ENCODE measurements at places on chromosomes 4 and X. TPM values are rescaled to one million over a fixed set of nuclear protein-coding genes. Genes with fewer than 3 reads are reported as not detected.
A peak's percentile ranks its signal among the peaks of the same experiment; 100 is the strongest.

Gene FAAH2
- total RNA-seq: not detected

Gene VBP1
- 28.8 TPM for total RNA-seq

Gene ADAMTS3
- total RNA-seq: 1.9 TPM

Gene GPR119
- not detected for total RNA-seq

Gene CEP44
- total RNA-seq: 24.6 TPM

Gene USO1
- total RNA-seq: 72.5 TPM

Gene IL2
- total RNA-seq: not detected

Gene OTUD6A
- total RNA-seq: not detected

Gene CCNA2
- 2.1 TPM for total RNA-seq

Gene SMARCA5
- 41.0 TPM for total RNA-seq

Gene SNX25
- total RNA-seq: 40.5 TPM

DNA sequence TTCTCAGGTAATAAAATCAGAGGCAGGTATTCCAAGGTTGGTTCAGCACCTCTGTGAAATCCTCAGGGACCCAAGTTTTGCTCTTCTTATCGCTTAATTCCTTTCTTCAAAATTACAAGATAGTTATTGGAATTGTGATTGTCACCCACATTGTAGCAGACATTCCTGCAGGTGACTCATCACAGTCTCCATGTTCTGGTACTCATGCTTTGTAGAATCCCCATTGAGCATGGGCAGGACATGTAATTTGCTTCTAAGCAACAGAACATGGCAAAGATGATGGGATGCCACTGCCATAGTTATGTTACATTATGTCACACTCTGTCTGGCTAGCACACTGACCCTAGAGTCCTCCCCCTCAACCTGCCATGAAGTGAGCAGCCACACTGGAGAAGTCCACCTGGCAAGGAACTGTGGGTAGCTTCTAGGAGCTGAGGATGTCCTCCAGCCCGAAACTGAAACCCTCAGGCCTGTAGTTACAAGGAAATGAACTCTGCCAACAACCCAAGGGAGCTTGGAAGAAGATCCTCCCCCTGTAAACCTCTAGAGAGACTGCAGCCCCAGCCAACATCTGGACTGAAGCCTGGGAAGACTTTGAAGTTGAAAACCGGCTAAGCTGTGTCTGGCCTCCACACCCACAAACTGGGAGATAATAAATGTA, 58.3 kb upstream of the GUCY1A1 start:
- H3K36me3 ChIP-seq: no peaks in the 10 kb centered on the region
- no peak overlapping the region for H3K4me3 ChIP-seq
- no peaks in the 10 kb centered on the region for H3K27me3 ChIP-seq
- peak overlapping the region; percentile 18 for H3K27ac ChIP-seq
- no peak for DNase-seq

- no peak overlapping the region for H3K27ac ChIP-seq
- H3K4me3 ChIP-seq: no peak overlapping the region
- no peaks in the 10 kb centered on the region for H3K36me3 ChIP-seq
- no peak for DNase-seq
- no peaks in the 10 kb centered on the region for H3K4me1 ChIP-seq
- H3K27me3 ChIP-seq: no peaks in the 10 kb centered on the region
These were observed 14.8 kb downstream of the ANK2 start for GRCh38 chr4:113064244-113064643.

- H3K36me3 ChIP-seq: no peaks in the 10 kb centered on the region
- H3K27me3 ChIP-seq: no peaks in the 10 kb centered on the region
- H3K27ac ChIP-seq: no peak overlapping the region
- H3K4me3 ChIP-seq: no peak overlapping the region
- no peaks in the 10 kb centered on the region for H3K4me1 ChIP-seq
- no peak for DNase-seq
These were observed 84.9 kb downstream of the MID1IP1 start for GRCh38 chrX:38886112-38886511.

GRCh38 chrX:139290310-139290709, 240.2 kb upstream of the F9 start:
- no peak overlapping the region for H3K4me3 ChIP-seq
- H3K27me3 ChIP-seq: no peaks in the 10 kb centered on the region

DNA sequence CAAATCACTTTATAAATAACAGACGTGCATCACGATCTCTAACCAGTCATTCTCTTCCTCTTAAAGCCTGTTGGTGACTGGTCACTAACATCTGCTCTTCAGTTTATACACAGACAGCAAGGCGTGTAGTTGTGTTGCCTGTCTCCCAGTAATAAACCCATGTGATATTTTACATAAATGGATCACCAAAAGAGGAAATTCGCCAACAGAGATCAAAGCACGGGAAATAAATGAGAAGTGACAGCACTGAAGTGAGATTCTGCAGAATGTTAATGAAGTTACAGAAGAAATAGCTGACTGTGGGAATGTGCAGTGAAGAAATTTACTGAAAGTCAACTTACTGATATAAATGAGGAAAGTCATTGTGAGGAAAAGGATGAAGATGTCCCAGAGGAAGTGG, 47.0 kb downstream of the AFF1 start:
- no peak overlapping the region for H3K4me3 ChIP-seq
- no peak overlapping the region for H3K27ac ChIP-seq
- no peaks in the 10 kb centered on the region for H3K36me3 ChIP-seq
- no peaks in the 10 kb centered on the region for H3K27me3 ChIP-seq
- H3K4me1 ChIP-seq: peaks cover 7% of the 10 kb centered on the region

GRCh38 chrX:68648960-68649359, 1.5 kb downstream of the STARD8 start:
- H3K4me1 ChIP-seq: no peaks in the 10 kb centered on the region
- H3K27me3 ChIP-seq: no peaks in the 10 kb centered on the region
- H3K36me3 ChIP-seq: no peaks in the 10 kb centered on the region
- DNase-seq: no peak

- no peaks in the 10 kb centered on the region for H3K4me1 ChIP-seq
- no peak overlapping the region for H3K4me3 ChIP-seq
- no peak for DNase-seq
- H3K36me3 ChIP-seq: no peaks in the 10 kb centered on the region
- H3K27ac ChIP-seq: no peak overlapping the region
These were observed 322.1 kb upstream of the NOCT start for GRCh38 chr4:138693526-138693925.

- H3K27me3 ChIP-seq: no peaks in the 10 kb centered on the region
- H3K4me3 ChIP-seq: no peak overlapping the region
- no peak for DNase-seq
- no peak overlapping the region for H3K27ac ChIP-seq
- no peaks in the 10 kb centered on the region for H3K4me1 ChIP-seq
These were observed 9.2 kb downstream of the UBE2A start for GRCh38 chrX:119583431-119584059.

GRCh38 chr4:8817813-8818062, 53.9 kb downstream of the HMX1 start:
- no peaks in the 10 kb centered on the region for H3K27me3 ChIP-seq
- H3K4me3 ChIP-seq: no peak overlapping the region
- DNase-seq: peak; percentile 38
- no peaks in the 10 kb centered on the region for H3K36me3 ChIP-seq
- H3K27ac ChIP-seq: no peak overlapping the region

GRCh38 chrX:55039471-55039870, 8.7 kb upstream of the ALAS2 start:
- no peaks in the 10 kb centered on the region for H3K4me1 ChIP-seq
- H3K4me3 ChIP-seq: no peak overlapping the region
- H3K36me3 ChIP-seq: no peaks in the 10 kb centered on the region
- H3K27me3 ChIP-seq: no peaks in the 10 kb centered on the region
- no peak for DNase-seq

GRCh38 chrX:68835104-68835442, 6.3 kb downstream of the EFNB1 start:
- H3K27me3 ChIP-seq: no peaks in the 10 kb centered on the region
- peaks cover 9% of the 10 kb centered on the region for H3K4me1 ChIP-seq
- DNase-seq: peak; percentile 22
- H3K4me3 ChIP-seq: no peak overlapping the region
- H3K27ac ChIP-seq: no peak overlapping the region

DNA sequence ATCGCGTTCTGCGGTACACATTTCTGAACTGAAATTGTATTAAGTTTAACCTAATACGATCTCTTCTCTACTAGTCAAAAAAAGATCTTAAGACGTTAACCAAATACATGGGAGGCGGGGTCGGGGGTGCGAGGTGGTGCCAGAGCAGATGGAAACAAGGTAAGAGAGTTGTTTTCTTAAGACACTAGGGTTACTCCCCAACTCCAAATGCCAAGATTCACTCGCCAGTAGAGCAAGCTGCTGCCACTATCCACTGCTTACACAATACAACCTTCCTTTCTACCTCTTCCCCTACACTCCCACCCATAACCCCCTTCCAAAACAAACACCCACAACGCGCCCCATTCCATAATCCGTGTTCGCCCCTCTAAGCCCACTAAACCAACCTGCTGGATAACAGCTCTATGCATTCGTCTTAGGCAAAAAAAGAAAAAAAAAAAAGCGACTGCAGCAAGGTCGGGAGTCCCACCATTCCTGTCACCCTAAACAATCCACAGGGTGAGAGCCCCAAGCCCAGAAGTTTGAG, 1.3 kb downstream of the LCORL start:
- H3K27me3 ChIP-seq: no peaks in the 10 kb centered on the region
- H3K4me3 ChIP-seq: peak overlapping the region; percentile 97
- no peaks in the 10 kb centered on the region for H3K36me3 ChIP-seq
- no peak for DNase-seq
- peaks cover 16% of the 10 kb centered on the region for H3K4me1 ChIP-seq

DNA sequence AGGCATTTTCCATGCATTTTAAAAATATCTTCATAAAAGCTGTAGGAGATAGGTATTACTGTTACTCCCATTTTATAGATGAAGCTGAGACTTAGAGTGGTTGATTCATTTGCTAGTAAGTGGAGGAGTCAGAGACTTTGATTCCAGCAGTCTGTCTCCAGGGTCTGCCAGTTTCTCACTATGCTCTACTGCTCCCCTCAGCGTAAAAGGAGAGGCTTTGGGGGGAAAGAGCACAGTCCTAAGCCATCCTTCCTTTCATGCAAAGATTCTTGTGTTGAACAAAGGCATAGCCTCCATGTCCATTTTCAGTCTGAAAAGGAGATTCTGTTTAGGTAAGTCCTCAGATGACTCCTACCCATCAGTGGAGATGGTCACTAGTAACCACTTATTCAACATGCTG, 117.7 kb upstream of the TMEM150C start:
- H3K27me3 ChIP-seq: no peaks in the 10 kb centered on the region
- no peaks in the 10 kb centered on the region for H3K4me1 ChIP-seq
- no peak for DNase-seq
- H3K27ac ChIP-seq: no peak overlapping the region
- no peaks in the 10 kb centered on the region for H3K36me3 ChIP-seq

- H3K27me3 ChIP-seq: no peaks in the 10 kb centered on the region
- no peak overlapping the region for H3K27ac ChIP-seq
- no peak overlapping the region for H3K4me3 ChIP-seq
These were observed 84.3 kb upstream of the BCOR start for GRCh38 chrX:40182095-40182494.

GRCh38 chrX:27600686-27601085, 10.5 kb downstream of the DCAF8L2 start:
- DNase-seq: no peak
- no peaks in the 10 kb centered on the region for H3K27me3 ChIP-seq
- no peaks in the 10 kb centered on the region for H3K36me3 ChIP-seq
- H3K27ac ChIP-seq: no peak overlapping the region

DNA sequence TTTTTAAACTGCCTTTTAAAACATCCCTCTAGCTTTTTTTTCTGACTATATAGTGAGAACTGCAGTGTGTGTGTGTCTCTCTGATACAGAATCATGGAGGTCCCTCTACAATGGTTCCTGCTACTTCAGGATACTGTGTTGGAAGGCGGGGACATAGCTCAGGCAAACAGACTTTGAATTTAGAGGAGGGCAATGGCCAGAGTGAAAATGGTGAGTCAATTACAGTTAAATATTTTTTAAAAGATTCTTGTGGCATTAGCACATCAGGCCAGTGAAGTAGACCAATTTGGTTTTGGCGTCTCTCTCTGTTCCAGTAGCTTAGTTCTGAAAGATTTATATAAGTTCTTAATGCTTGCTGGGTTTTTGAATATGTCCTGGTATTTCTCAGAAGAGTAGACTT, 47.1 kb downstream of the ALG13 start:
- no peak for DNase-seq
- no peaks in the 10 kb centered on the region for H3K36me3 ChIP-seq
- H3K27ac ChIP-seq: no peak overlapping the region
- H3K4me3 ChIP-seq: no peak overlapping the region
- no peaks in the 10 kb centered on the region for H3K27me3 ChIP-seq

DNA sequence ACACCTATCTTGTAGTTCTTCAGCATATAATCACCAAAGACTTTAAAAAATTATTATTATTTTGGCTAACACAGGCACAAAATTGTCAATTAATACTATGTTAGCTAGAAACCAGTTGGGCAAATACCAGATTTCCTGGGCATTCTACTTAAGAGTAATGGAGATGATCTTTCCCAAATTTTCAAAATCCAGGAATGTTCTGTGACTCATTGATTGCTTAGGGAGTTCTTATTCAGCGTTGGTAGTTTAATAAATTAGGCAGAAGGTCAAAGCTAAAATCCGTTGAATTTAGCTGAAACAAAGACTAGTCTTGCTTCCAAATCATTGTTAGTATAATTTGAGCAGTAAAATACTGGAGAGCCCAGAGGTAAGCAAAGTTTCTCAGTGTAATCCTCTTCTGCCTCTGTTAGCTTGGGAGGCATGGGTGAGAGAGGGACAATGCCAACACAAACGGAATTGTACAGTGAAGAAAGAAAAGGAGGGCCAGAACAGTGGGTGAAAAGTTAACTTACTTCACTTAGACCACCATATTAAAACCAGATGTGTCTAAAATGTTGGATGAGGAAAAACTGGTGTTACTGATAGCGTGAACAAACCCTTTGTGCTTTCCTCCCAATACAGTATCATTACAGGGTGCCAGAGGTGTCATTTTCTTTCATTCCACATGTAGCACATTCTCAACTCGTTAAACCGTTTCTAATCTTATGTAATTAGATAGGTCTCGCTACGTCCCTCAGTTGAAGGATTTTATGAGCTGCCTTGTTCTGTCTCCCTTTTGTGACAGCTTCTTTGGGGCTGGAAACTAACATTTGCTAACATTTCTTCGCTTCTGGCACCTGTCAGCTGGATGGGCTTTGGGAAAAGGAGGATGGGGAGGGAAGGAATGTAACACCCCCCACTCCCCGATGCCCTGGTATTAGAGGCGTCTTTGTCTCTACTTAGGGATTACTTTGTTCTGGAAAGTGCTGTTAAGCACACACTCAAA, 87.4 kb upstream of the CITED1 start:
- H3K27ac ChIP-seq: no peak overlapping the region
- H3K4me3 ChIP-seq: no peak overlapping the region
- no peaks in the 10 kb centered on the region for H3K27me3 ChIP-seq
- peaks cover 4% of the 10 kb centered on the region for H3K4me1 ChIP-seq
- DNase-seq: no peak

Data from sigmoid colon (tissue), 7 donors.